ENCODE measurements at places on chromosomes 11 and 22. TPM values are rescaled to one million over a fixed set of nuclear protein-coding genes. Genes with fewer than 3 reads are reported as not detected.

The UBQLNL gene
- 0.34 TPM for polyA plus RNA-seq

The CALCA gene
- polyA plus RNA-seq: 12.6 TPM

The MAPK11 gene
- 8.8 TPM for polyA plus RNA-seq

DNA sequence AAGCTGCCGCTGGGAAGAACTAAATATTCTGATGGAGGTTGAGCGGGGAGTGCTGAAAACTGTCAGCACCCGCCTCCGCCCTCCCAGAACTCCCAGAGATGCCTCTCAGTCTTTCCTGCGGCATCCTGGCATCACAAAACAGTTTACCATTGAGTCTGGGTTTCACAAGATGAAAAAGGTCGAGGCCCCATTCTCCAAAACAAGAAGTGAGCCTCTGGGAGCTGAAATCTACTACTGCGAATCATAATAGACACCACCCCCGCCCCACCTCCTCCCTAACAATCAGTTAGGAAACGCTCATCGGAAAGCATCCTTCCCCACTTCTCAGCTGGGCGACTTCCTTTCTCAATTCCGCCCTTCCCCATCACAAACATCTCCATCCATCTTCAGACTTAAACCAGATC lies 1.0 kb downstream of the SUN2 start:
- DNase-seq: no peak

DNA sequence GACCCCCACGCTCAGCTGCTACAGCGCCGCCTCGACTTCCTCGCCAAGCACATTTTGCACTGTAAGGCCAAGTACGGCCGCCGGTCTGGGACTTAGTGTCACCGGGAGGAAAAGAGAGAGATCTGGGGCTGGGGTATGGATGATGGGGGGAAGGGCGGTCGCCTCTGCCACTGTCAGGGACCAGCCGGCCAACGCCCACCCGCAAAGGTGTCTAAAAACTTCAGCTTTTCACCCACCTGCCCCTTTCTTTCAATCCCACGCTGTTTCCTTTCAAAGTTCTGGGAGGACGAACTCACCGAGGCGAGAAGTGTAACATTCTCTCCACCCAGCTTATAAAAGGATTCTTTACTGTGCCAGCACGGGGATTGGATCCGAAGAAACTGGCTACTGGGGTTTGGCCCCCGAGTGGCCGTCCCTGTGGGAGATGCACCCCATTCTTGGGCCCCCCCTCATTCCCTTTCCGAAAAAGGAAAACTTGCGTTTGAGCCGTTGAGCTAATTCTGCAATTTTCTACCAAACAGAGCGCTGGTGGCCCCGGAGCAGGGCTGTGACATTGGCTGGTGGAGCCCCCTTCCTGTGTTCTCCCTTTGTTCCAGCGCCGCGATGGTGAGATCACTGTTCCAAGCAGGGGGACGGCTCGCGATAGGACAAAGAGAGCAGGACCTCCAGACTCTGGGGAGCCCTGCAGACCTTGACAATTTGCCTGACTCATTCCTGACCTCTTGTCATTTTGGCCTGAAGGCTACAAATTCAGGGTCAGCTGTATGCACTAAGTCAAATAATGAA lies 1.8 kb downstream of the FJX1 start:
- DNase-seq: no peak

GRCh38 chr11:17611503-17612220 lies 64.6 kb downstream of the OTOG start:
- no peak for DNase-seq

- no peak for DNase-seq
These were observed 58.1 kb downstream of the WNT11 start for GRCh38 chr11:76148231-76148630.

DNA sequence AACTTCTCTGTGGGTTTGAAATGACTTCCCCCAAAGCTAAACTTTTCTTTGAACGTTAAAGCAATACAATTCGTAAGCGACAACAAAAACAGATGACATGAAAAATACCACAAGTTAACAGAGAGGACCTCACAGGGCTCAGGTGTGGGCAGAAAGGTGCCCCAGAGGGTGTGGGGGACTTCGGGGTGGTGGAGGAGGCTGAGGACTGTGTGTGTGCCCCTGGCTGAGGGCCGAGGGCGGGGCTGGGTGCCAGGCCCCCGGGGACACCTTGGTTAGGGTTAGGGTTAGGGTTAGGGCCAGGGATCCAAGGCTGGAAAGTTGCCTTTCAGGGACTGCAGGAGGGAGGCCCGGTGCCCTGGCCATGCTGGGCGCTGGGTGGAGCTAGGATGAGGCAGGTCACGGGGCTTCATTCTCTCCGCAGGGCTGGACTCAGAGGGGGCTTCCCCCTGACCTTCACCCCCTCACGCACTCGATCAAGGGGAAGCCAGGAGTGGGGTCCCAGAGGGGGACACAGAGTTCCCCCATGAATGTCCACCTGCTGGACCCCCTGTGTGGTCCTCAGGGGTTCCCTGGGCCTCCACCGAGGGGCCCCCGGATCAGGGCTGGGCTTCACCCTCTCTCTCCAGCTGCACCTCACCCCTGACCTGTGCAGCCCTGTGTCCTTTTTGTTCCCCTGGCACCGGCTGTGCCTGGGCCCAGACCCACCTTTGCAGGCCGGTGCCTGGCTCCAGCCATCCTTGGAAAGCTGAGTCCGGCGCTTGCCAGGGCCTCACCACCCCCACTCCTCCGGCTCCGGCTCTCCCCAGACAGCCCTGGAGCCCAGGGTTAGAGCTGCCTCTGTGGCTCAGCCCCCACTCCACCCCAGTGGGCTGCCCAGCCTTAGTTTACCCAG lies 7.0 kb downstream of the TNNI2 start:
- DNase-seq: no peak
